ENCODE measurements at places on chromosomes 12 and 14.

- DNase-seq: no peak
Observed at GRCh38 chr12:8037046-8037663, 4.6 kb downstream of the FOXJ2 start.

DNA sequence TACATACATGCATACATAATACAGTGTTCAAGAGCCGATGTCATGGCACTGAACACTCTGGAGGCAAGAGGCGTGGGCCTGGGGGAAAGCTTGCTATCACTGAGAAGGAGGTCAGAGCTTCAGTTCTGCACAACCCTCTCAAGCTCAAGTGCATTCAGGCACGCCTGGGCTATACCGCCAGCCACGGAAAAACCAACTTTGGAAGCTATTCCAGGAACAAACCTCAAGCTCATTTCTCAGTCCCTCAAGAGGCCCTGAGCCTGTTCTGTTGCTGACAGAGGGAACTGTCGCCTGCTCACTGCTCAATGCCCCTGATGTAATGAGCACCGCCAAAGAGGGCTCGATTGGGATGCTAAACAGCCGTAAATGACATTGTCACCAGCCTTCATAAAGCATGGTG is 9.2 kb downstream of the NOS1 start:
- no peak for DNase-seq

- no peak for DNase-seq
Observed at GRCh38 chr14:31241450-31242114, 34.0 kb upstream of the HECTD1 start.

- DNase-seq: no peak
Observed at GRCh38 chr12:117377758-117378157, 16.3 kb upstream of the NOS1 start.

DNA sequence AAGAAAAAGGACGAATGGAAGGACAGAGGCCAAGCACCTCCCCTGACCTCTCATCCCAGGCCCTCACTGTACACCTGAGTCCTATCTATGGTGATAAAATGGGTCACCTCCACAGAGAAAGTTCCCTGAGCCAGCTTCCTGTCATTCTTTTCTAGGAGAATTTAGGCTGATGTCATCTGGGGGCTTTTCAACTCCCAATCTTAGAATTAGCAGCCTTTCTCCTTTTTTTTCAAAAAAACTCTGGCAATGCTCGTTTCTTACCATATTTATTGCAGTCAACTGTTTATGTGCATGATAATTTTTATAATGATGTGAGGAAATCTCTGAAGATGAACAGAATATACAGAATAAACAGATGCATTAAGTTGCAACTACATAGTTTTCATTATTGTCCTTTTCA is 177.6 kb downstream of the SNAPC1 start:
- no peak for DNase-seq

DNA sequence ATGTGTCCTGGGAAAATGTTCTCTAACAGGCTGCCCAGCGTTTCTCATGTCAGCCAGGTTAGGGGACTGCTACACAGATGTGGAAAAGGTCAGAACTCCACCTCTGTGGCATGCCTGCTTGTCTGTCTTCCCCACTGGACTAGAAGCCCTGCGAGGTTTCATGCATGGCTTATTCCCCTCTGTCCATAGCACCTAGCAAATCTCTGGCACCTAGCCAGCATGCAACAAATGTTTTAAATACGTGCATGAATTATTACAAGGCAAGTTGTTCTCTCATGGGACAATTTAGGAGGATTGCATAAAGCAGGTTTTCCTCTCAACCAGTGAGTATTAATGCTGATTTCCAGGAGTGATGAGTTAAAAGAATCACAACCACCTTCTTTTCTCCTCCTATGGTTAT is 21.4 kb upstream of the KCNK13 start:
- no peak for DNase-seq

- peak; percentile 42 for DNase-seq
Observed at GRCh38 chr12:106673141-106673540, 90.3 kb downstream of the RFX4 start.

GRCh38 chr12:80857311-80857710 is 80.4 kb downstream of the LIN7A start:
- DNase-seq: no peak

DNA sequence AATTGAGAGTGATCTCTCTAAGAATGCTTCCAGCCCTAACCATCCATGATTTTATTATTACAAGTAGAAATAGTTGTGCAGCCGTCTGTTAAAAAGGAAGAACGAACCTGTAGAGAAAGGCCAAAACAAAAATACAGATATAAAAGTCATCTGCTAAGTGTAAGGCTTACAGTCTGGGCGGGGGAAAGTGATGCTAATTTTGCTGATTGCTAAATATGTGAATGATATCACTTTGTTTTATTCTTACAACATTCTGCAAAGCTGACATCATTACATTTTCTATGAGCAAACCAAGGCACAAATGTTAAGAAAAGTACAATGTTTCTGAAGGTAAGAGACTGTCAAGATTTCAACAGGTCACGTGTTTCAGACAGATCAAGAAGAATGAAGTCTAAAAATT is 101.5 kb upstream of the RAP1B start:
- no peak for DNase-seq
